ENCODE measurements at places on chromosomes 1 and 21.

DNA sequence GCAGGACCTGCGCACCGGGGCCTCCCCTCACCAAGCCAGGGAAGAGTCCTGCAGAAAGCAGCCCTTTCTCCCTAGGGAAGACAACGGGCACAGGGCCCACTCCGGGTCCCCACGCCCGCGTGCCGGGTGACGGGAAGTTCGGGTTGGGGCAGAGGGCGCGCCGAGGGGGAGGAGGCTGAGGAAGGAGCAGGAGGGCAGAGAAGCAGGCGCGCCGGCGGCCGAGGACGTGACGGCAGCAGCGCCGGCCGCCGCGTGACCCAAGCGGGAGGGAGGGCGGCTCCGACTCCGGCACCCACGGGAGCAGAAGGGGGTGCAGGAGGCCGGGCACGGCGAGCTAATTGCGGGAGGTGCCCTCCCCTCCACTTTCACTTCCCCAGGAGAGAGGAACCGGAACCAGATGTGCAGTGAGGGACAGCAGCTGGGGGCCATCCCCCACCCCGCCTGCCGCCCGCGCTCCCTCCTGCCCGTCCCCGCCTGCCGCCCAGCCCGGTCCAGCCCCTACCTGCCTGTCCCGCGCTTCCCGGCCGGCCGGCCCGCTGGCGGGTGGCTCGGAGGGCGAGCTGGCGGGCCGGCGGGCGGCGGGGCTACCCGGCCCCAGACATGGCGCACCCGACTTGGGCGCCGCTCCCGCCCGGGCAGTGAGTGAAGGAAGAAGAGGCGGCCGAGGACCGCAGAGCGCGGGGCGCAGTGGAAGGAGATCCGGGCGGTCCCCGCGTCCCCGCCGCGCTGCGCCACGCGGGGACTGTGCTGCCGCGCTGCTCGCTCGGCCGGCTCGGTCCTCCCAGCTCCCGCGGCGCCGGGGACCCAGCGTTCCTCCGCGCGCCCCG, 510 bp downstream of the DENND4B start:
- peak; percentile 68 for DNase-seq

DNA sequence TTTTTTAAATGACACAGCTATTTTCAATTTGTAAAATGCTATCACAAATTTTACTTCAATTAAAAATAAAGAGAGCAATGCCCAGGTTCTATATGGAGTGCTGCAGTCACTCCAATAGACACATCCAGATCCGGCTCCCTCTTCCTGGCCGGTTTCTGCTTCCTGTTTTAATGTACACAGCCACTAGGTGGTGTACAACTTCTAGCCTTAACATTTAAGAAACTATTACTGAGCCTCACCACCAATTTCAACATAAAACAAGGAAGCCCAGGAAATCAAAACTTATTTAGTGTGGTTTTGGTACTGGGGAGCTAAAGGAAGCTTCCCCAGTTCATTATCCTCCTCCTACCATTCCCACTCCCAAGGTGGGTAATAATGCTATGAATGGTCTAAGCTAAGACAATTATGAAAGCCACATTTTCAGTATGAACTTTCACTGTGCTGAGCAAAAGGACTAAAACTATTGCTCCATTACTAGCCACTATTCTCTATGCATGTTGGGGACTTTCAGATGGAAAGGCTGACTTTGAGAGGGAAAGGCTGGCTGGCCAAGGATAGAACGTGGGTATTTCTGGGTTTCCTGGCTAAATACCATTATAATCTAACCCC, 25.5 kb upstream of the MTMR11 start:
- DNase-seq = peak; percentile 85

- no peak for DNase-seq
These were observed at the start of gene HAPLN2 for GRCh38 chr1:156618853-156619581. TSS of gene HAPLN2 (plus strand) at chr1:156619415. CDS start at chr1:156623491, 4,076 bp downstream.

- peak; percentile 8 for DNase-seq
These were observed 4.9 kb downstream of the DNTTIP2 start for GRCh38 chr1:93874025-93874651.

- no peak for DNase-seq
These were observed 12.4 kb downstream of the IER5 start for GRCh38 chr1:181100934-181101333.

DNA sequence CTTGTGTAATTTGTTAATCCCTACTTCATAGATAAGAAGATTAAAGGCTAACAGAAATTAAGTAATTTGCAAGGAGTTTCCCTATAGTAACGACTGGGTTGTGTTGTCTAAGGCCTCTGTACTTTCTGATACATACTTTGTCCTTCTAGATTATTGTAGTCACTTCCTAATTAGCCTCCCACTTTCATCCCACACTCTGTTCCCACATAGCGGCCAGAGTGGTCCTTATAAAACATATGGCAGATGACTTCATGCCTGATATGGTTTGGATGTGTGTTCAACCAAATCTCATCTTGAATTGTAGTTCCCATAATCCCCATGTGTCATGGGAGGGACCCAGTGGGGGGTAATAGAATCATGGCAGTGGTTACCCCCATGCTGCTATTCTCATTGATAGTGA, 120.5 kb upstream of the DAB1 start:
- no peak for DNase-seq

- peak; percentile 71 for DNase-seq
These were observed 40.1 kb downstream of the SLC2A7 start for GRCh38 chr1:8985915-8986813.

DNA sequence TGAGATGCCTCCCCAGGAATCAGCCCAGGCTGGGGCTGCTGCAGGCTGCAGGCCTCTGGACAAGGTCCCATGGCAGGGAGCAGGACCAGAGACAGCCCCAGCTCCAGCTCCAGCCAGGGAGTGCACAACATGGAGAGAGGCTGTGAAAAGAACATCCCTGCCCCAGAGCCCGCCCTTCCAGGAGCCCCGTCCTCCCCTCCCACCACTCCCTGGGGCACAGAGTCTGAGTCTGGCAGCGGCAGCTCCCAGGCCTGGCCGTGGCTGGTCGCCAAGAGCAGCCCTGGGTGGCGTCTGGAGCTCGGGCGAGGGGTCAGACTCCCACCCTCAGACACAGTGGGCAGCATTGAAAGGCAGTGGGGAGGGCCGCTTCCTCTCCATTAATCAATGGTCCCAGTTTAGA, 37.8 kb downstream of the MEGF6 start:
- DNase-seq = no peak

DNA sequence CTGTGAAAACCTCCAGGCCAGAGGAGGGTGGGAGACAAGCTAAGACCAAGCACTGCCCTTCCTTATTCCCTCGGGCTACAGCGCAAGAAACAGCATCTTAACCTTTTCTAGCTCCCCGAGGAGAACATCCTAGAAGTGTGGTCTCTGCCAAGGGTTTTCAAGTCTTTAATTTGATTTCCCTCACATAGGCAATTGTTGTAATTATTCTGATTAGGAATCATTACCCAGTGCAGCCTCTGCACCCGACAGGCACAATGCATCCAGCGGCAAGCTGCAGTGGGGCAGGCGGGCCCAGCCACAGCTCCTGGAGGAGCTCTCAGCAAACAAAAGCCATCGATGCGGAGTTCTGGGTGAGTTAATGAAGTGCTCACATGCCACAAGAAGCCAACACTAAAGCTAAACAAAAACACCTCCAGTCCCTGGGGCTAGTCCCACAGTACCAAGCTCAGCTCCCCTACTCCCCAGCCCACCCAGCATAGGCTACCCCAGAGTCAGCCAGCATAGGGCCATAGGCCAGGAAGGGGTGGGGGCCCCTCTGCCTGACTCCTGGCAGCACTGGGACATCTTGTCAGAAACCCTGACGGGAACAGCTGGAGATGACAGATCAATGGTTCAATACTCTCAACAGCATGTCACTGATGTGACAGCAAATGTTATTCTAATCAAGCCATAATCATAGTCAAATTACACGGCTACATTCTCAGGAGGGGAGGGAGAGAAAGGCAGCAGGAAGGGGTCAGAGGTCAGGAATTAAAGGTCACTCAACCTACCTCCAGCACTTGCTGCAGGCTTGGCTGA, 42.5 kb downstream of the ERI3 start:
- no peak for DNase-seq

DNA sequence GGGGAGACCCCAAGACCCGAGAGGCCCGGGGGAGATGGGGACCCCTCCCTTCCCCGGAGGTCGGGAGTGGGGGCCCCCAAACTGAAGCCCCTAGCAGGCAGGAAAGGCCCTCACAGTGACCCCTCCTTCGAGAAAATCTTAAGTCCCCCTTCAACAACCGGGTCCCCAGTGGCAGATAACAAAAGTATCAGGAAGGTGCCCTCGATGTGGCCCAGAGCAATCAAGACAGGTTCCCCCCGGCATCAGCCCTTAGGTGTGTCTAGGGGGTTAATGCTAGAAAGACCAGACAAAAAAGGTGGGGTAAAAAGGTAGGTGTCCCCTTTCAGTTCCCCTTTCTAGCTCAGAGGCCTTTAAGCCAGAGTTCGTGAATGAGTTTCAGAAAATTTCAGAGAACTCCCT, 282 bp upstream of the ECE1 start:
- no peak for DNase-seq

- DNase-seq = no peak
These were observed 76.7 kb downstream of the SSBP3 start for GRCh38 chr1:54329312-54330003.

DNA sequence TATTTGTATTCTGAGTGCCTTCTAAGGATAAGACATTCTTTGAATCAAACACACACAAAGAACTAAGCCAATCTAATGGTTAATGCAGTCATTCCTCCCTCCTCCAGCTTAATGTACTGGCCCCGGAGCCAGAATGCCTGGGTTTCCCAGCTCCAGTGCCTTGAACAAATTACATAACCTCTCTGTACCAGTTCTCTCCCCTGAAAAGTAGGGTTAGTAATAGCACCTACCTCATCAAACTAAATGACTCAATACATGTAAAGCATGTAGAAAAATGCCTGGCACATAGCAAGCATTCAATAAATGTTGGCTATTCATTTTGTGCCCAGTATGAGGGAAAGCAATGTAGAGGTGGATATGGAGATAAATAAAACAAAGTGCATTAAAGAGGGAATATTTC, 14.0 kb downstream of the C1orf52 start:
- no peak for DNase-seq

DNA sequence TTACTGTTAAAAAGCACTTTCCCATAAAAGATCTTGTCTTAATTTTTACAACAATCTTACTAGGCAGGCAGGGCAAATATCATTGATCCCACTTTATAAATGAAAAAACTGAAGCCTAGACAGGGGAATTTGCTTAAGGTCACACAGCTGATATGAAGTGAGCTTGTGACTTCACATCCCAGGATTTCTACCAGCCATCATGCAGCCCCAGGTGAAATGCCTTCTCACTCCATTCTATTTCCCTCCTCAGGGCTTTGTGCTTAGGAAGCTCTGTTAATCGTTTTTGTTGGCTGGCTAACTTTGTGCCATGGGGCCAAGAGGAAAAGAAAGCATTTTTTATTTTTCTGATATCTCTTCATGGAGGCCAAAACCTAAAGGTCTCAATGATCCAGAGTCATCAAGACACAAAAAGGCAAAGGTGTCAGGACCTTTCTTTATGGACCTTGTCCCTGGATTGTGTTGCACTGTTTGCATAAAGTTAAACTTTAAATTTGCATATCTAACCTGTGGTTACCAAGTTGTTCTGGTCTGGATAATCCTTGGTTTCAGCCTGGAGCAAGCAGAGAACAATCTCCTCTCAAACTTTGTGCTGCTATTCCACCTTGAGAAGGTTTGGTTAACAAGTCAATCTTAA, 44.8 kb upstream of the ZNF326 start:
- no peak for DNase-seq

- DNase-seq = no peak
These were observed 45.7 kb downstream of the APP start for GRCh38 chr21:26124896-26125295.

DNA sequence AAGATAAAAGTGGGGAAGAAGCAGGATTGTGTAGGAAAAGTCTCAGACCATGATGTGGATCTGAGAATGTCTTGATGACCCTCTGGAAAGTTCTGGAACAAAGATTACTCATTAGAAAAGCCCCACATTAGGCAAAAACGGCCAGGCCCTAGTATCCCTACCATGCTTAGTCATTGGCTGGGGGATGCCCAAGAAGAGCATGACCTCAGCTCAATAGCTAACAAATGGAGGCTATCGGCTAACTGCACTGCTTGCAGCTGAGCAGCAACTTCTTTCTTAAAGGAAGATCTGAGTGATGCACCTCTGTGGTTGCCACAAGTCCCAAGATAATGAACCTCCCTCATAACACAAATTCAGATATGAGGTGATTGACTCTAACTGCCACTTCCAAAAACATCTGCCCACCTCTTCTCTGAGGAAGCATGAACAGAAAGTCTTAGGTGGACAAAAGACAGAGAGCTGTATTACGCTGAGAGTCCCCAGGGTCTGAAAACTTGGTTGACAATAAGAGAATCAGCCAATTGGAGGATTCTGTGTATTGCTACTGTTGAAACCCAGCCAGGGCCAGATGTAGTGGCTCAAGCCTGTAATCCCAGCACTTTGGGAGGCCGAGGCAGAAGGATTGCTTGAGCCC, 64.6 kb upstream of the AK4 start:
- no peak for DNase-seq

- no peak for DNase-seq
These were observed 5.7 kb upstream of the ZNF697 start for GRCh38 chr1:119653839-119654170.

DNA sequence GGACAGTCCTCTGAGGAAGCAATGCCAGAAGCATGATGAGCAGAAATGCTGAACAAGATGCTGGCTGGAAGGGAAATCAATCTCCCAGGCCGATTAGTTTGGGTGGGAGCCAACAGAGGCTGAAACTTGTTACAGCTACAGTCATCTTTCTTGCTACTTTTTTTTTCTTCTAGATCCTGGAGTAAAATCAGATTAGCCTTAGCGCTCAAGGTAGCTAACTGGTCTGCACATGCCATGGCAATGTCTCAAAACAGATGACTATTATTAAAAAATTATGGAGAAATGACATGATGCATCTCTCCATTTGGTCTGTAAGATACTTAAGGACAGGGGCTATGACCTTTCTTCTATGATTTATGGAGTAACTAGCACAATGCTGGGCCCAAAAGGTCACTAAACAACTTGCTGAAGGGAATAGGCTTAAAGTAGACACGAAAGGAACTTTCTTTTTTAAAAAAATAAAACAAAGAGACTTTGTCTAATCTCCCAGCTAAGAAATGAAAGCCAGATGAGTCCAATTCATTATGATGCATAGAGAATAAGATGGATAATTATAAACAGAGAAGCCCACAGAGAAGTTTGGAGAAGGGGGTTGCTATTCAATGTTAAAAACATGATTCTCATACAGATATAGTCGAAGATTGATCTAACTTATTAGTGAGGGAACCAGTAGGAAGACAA, 42.5 kb downstream of the UTP25 start:
- peak; percentile 63 for DNase-seq

DNA sequence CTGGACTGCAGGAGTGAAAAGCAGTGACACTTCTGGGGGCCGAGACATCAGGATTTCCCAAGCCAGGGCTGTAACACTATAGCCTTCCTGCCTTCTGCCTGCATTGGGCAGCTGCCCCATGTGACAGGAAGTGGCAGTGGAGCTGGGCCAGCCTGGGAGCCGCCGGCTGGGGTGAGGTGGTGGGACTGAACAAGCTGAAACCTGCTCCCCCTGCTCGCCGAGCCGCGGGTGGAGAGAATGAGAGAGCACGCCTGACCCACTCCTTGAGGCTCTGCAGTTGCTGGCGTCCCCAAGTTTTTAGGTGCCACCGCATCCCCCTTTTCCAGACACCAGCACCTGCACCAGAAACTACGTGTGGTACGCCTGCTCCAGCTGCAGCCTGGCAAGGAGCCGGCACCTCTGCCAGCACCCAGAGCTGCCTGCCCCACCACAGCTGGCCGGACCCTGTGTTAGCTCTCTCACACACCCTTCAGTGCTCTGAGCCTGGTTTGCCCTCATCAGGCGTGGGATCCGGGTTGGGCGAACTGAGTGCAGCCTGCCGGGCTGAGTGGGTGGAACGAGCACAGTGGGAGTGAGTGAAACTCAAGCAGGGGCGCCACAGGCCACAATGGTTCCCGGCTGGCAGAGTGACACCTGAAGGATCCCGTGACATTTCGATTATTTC, 119.4 kb downstream of the AKT3 start:
- DNase-seq = no peak

- peak; percentile 56 for DNase-seq
These were observed 29.6 kb downstream of the NHLH2 start for GRCh38 chr1:115811140-115811828.

All from G401 (cell line).